ENCODE measurements at places on chromosomes 12 and 14.

GRCh38 chr12:998020-998874 lies 7.2 kb downstream of the ERC1 start:
- no peak for DNase-seq

- DNase-seq = no peak
Measured at GRCh38 chr12:49014547-49014946, 4.0 kb downstream of the PRKAG1 start.

GRCh38 chr12:96120359-96121100 lies 73.6 kb upstream of the ELK3 start:
- DNase-seq = no peak

DNA sequence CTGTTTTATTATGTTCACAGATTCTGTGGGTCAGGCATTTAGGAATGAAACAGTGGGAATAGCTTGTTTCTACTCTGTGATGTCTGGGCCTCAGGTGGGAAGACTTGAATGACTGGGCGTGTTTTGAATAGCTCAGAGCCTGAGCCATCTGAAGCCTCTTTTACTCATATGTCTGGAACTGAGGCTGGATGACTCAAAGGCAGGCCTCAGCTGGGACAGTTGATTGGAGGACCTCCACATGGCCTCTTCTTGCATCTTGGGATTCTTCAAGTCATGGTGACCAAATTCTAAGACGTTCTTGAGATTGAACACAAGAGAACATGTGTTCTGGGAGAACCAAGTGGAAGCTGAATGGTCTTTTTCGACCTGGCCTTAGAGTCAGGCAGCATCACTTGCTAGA lies 45.8 kb upstream of the TBX3 start:
- DNase-seq = no peak

DNA sequence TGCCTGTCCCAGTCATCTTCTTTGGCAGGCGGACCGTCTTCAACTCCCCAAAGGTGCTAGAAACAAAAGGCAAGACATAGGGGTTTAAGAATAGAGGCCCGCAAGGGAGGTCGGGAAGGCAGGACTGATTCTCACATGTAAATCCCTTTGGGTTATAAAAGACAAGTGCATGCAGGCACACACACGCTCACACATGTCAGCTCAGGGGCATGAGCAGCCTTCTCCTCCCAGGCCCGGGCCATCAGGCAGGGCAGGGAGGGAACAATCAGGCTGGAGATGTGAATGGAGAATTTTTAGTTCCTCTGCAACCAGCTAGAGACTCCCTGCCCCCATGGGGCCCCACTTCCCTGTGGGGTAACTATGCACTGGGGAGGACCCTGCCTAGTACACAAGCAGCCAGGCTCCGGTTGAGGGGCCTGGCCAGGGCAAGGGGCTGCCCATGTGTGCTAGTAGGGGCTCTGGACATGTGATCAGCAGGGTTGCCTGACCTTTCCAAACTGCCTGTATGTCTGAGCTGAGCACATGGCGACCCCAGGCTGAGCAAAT lies 107.2 kb downstream of the RBM19 start:
- DNase-seq = no peak

DNA sequence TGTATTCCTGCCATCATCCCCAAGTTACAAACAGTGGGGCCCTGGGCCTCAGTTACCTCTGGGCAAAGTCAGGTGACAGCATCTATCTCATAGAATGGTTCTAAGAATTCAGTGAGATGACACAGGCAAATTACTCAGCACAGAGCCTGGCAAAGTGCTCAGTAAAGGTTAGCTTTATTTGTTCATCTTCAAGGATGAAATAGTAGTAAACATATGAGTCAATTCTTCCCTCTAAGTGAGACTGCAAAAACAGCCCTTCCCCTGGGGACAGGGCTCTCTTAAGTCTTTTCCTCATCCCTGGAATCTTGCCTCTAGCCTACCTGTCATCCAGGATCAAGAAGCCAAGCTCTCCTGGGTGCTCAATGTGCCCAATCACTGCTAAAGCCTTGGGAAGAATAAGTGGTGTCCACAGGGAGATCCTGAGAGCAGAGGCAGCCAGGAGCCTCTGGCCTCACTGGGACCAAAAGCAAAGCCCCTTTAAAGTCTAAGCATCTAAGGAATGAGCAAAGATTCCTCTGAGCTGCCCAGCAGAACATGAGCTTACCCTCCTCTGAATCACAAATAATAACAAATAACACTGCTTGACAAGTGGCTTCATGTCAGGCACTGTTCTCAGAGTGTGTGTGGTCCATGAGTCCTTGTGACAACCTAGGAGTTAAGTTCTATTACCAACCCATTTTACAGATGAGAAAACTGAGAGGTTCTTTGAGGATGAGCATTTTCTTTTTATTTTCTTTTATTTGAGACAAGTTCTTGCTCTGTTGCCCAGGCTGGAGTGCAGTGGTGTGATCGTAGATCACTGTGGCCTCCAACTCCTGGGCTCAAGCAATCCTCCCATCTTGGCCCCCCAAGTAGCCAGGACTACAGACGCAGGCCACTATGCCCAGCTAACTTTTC lies 12.1 kb downstream of the NUAK1 start:
- DNase-seq = no peak

- DNase-seq = no peak
Measured at GRCh38 chr12:1703771-1704722, 13.2 kb downstream of the ADIPOR2 start.

DNA sequence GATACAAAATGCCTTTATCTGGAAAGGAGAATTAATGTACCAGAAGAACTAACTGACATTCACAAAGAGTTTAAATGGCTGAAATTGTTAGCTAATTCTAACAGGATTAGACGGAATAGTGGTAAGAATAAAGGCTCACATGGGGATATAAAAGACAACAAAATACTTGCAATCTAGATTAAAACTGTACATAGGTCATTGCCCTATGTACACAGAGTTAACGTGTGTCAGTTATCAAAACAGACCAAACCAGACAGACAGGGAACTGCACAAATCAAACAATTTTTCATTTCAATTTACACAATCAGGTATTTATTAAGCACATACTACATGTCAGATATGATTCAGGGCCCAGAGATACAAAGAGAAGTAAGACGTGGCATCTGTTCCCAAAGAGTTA lies 12.6 kb downstream of the TMTC1 start:
- no peak for DNase-seq

GRCh38 chr14:32694795-32695449 lies 243.8 kb upstream of the NPAS3 start:
- DNase-seq = no peak

DNA sequence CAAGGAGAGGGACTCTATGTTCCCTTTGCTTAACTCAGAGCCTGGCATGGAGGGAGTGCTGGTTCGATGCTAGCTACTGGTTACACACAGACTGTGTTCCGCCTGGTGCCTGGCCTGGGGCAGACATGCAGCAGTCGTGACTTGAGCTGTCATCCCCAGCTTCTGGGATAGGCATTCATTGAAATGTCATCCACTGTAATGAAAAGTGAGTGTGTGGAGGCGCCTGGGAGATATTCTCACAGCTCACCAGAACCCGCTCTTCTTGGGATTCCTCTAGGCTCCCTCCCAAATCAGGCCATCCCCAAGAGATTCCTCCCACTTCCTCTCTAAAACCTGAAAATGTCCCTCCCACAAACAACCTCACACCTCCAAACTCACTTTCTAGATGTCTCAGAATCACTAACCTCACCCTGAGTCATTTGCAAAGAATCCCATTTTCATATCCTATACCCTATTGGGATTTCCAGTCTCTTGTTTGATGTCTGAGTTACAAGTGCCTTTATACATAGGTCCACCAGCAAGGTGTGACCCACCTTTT lies 82.8 kb downstream of the CRACR2A start:
- no peak for DNase-seq

- no peak for DNase-seq
Measured at GRCh38 chr14:46482200-46482599, 169.4 kb downstream of the RPL10L start.

DNA sequence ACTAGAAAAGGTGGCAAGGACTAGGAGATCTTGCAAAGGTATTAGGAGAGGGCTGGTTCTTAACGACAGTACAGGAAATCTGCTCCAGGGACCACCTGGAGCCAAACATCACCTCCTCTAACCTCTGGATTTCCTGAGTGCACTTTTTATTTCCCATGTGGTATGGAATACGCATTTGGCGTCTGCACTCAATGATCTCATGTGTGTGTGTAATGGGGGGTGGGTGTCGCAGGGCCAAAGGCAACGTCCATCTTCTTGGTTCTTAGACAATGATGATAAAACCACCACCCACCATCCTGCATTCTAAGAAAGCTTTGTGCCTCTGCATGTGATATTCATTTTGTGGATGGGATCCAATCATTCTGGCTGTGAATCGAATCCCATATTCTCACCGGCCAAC lies 68.8 kb downstream of the CLMN start:
- DNase-seq = no peak

DNA sequence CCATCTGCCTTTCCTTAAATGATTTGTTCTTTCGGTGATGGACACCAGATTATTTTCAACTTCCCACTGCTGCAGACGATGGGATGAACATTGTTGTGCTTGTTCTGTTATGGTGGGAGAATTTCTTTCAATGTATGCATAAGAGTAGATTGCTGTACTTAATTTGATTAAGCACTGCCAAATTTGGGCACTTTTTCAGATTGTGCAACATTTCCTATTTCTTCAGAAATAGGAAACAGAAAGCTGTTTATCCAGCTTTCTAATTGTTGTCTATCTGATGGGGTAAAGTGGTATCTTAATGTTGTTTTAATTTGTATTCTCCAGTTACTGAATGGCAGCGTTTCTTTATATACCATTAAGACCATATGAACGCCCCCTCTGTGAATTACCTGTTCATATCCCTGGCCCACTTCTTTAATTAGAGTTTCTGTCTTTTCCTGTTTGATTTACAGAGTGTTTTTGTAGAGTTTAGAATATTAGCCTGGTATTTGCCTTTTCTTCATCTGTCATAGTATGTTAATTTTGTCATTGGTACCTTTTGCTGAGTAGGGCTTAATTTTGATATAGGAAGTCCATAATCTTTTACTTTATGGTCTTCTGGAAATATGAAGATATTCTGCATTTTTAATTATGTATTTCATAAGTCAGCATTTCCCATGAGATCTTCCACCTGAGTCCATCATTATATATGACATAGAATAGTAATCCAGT lies 59.6 kb downstream of the DIP2B start:
- no peak for DNase-seq

GRCh38 chr12:93174048-93174447 lies 203.7 kb upstream of the NUDT4 start:
- DNase-seq = no peak

GRCh38 chr14:67495827-67496226 lies 7.3 kb upstream of the TMEM229B start:
- no peak for DNase-seq

DNA sequence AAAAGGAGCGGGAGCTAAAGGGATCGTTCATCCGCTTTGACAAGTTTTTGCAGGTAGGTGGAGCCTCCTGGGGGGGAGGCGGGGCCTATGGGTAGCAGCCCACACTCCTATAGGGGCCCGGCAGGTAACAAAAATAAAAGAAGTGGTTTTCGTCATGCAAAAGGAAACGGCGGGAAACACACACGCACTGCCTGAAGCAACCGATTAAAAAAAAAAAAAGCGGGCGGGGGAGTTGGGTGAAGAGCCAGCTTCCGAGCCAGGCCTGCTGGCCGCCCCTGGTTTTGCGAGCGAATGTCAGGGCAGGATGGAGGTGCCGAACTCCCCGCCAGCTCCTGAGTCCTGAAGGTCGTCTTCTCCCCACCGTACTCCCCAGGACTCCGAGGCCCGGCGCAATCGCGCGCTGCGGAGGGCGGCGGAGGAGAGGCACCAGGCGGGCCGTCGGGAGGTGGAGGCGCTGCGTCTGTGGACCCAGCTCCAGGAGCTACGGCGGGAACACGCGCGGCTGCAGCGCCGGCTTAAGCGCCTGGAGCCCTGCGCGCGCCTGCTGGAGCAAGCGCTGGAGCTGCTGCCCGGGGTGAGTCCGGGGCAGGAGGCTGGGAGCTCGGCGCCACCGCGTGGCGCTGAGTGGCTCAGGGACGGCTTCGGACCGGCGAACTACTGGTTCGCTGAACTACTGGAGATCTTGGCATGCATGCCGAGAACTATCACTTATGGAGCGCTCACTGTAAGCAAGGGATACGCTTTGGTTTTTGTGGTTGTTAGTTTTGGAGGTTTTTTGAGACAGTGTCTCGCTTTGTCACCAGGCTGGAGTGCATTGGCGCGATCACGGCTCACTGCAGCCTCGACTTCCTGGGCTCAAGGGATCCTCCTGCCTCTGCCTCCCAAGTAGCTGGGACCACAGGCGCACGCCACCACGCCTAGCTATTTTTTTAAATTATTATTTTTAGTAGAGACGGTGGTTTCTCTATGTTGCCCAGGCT lies 3.6 kb downstream of the CFAP73 start:
- DNase-seq = peak; percentile 75

- no peak for DNase-seq
Measured at GRCh38 chr12:87381742-87382141, 647.5 kb downstream of the C12orf50 start.

GRCh38 chr12:125996443-125996842 lies 931.2 kb downstream of the AACS start:
- no peak for DNase-seq

- DNase-seq = no peak
Measured at GRCh38 chr12:85874031-85874461, at the start of gene NTS. Gene NTS, plus strand, starts transcription at chr12:85874295. Its CDS starts 109 bp downstream, at chr12:85874404.

DNA sequence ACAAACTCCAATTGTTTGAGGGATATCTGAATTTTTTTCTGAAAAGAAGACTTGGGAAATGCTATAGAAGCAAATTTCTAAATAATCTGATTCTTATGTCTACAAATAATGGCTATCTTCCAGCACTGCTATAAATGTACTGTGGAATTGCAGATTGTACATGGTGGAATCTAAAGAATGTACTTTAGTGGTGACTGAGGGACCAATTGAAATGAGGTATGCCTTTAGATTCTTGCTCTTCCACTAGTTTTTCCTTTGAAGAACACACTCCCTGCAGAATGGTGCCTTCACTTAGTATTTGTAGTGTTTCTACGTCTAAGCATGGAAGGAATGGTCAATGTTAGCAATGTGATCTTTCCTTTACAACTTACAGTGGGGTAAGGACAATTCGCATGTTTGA lies 11.7 kb upstream of the PRB4 start:
- no peak for DNase-seq

DNA sequence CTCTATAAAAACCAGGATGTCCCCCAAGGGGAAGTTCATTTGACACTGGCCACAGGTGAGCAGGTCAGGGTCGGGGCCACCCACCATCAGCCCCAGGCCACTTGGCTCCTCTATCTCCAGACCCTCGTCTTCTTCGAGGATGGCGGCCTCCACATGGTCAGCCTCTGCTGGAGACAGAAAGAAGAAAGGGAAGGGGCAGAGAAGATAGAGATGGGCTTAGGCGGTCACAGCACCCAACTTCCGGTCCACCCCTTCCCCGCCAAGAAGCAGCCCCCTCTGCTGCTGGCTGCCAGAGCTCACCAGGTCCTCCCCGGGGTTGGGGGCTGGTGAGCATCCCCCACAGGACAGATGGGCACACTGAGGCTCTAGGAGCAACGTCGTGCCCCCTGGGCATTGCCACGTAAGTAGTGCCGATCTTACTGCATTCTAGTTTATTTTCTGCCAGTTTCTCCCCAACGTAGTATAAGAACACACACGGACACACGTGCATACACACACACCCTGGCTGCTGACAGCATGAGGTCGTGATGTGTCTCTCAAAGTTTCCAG lies 14.2 kb downstream of the BCL11B start:
- DNase-seq = no peak

GRCh38 chr12:6145564-6145963 lies 21.1 kb upstream of the VWF start:
- DNase-seq = no peak

- DNase-seq = no peak
Measured at GRCh38 chr12:90999527-90999926, 5.2 kb downstream of the EPYC start.

All from central memory CD4-positive, alpha-beta T cell (primary cell).